ENCODE measurements at places on chromosomes 11 and 22. TPM values are rescaled to one million over a fixed set of nuclear protein-coding genes. Genes with fewer than 3 reads are reported as not detected.

DNA sequence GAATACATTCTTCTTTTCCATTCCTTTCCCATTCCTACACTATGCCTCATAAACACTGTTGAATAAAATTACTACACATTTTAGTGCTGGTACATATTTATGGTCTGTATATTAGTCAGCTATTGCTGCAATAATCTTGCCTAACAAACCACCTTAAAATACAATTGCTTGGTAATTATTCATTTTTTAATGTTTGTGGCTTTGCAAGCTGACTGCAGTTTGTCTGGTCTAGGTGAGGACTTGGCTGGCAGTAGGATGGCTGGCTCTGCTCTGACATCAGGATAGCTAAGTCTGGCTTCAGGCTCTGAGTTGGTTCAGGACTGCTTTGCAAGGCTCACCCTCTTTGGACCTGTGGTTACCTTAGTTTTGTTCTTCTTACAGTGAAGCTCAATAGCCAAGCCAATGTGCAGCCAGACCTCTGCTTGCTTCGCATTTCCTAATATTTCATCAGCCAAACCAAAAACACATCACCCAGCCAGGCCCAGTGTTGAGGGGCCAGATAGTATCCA lies 913.4 kb upstream of the RAG2 start:
- H3K27ac ChIP-seq: no peak overlapping the region
- H3K27me3 ChIP-seq: no peaks in the 10 kb centered on the region
- no peak overlapping the region for H3K4me3 ChIP-seq
- DNase-seq: no peak
- H3K4me1 ChIP-seq: no peaks in the 10 kb centered on the region
- H3K36me3 ChIP-seq: no peaks in the 10 kb centered on the region

The OR5B3 gene
- not detected for total RNA-seq

GRCh38 chr11:73140213-73141030 lies 1.7 kb downstream of the FCHSD2 start:
- peaks cover 14% of the 10 kb centered on the region for H3K4me1 ChIP-seq
- H3K27me3 ChIP-seq: no peaks in the 10 kb centered on the region
- H3K36me3 ChIP-seq: peaks cover 10% of the 10 kb centered on the region
- peak overlapping the region; percentile 69 for H3K4me3 ChIP-seq

DNA sequence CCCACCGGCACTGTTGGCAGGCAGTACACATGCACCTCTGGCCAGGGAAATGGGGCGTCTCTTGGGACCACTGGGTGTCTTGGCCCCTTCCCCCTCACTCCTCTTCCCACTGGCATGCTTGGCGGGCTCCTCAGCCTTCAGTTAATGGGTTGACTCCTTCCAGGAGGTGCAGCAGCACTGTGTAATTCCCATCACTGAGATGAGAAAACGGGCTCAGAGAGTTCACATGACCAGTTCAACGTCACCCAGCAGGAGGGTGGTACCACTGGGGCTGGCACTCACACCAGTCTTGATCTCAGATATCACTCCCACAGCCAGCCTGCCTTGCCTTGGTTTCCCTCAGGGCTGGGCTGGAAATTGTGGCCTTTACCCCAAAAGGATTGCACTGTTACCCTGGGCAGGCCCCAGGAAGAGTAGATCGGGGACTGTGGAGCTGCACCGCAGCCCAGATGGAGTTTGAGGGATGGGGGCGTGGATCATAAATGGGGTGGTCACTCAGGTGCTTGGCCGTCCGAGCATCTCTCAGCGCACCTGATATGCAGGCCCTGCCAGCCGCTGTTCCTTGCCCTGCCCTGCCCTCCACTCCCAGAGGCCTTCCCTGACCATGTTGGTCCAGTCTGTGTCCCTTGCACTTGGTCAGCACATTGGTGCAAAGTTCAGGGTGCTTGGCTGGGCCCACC lies 16.9 kb downstream of the CAPN5 start:
- H3K36me3 ChIP-seq: 0 out of 2 replicates have a peak, but pooled peaks cover 2% of the 10 kb centered on the region
- no peak overlapping the region for H3K4me3 ChIP-seq
- no peak for DNase-seq
- no peaks in the 10 kb centered on the region for H3K27me3 ChIP-seq

The TUBA8 gene
- 0.91 TPM for total RNA-seq

The CDC45 gene
- total RNA-seq: 59.6 TPM

GRCh38 chr22:24208012-24208749 lies 26.9 kb downstream of the SUSD2 start:
- no peaks in the 10 kb centered on the region for H3K36me3 ChIP-seq
- H3K4me3 ChIP-seq: no peak overlapping the region
- no peaks in the 10 kb centered on the region for H3K27me3 ChIP-seq
- peaks cover 53% of the 10 kb centered on the region for H3K4me1 ChIP-seq
- peak; percentile 93 for DNase-seq
- peak overlapping the region; percentile 94 for H3K27ac ChIP-seq

- no peaks in the 10 kb centered on the region for H3K4me1 ChIP-seq
- H3K27ac ChIP-seq: no peak overlapping the region
- DNase-seq: no peak
- H3K4me3 ChIP-seq: no peak overlapping the region
- no peaks in the 10 kb centered on the region for H3K27me3 ChIP-seq
- H3K36me3 ChIP-seq: peaks cover 28% of the 10 kb centered on the region
Observed at GRCh38 chr22:41874090-41874489, 40.8 kb downstream of the SHISA8 start.

- H3K36me3 ChIP-seq: no peaks in the 10 kb centered on the region
- no peak overlapping the region for H3K27ac ChIP-seq
- no peaks in the 10 kb centered on the region for H3K4me1 ChIP-seq
- H3K4me3 ChIP-seq: no peak overlapping the region
Observed at GRCh38 chr22:22576244-22576988, 17.4 kb upstream of the PRAME start.

GRCh38 chr11:110148775-110149744 lies 55.9 kb downstream of the ZC3H12C start:
- DNase-seq: no peak
- no peak overlapping the region for H3K27ac ChIP-seq
- no peak overlapping the region for H3K4me3 ChIP-seq
- no peaks in the 10 kb centered on the region for H3K27me3 ChIP-seq
- H3K36me3 ChIP-seq: no peaks in the 10 kb centered on the region

The CHST1 gene
- total RNA-seq: not detected

- H3K4me3 ChIP-seq: no peak overlapping the region
- no peak overlapping the region for H3K27ac ChIP-seq
Observed at GRCh38 chr11:115201111-115201792, 303.0 kb downstream of the CADM1 start.

DNA sequence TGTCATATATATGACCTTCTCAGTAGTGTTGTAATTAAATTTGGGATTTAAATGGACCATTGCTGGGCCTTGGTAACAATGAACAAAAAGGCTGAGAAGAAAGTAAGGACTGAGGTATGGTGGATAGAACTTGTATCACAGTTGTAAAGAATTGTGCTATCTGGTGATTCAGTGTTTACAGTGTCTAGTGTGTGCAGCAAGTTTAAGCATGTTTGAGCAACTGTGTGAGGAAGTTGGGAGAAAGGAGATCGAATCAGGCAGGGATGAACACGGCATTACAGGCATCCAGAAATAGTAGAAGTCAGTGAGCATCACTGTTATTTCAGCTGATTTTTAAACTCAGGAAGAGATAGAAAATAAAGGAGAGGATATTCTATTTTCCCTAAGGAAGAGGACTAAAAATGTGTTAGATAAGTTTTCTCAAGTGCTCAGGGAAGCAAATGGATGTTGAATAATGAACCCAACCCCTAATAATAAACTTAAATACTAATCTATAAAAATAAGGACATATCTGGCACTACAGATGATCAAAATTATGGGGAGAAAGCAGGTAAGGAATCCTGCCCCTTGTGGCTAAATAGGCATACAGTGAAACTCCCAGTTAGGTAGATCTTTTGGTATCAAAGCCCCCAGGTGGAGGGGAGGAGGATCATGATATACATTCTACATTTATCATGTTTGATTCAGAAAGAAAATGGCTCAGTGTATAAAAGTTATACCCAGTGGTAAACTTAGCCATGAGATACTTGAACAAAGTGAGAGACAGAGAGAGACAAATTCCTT lies 361.0 kb upstream of the ANO3 start:
- H3K27me3 ChIP-seq: no peaks in the 10 kb centered on the region
- H3K27ac ChIP-seq: no peak overlapping the region
- H3K4me3 ChIP-seq: no peak overlapping the region
- DNase-seq: no peak
- H3K4me1 ChIP-seq: no peaks in the 10 kb centered on the region

DNA sequence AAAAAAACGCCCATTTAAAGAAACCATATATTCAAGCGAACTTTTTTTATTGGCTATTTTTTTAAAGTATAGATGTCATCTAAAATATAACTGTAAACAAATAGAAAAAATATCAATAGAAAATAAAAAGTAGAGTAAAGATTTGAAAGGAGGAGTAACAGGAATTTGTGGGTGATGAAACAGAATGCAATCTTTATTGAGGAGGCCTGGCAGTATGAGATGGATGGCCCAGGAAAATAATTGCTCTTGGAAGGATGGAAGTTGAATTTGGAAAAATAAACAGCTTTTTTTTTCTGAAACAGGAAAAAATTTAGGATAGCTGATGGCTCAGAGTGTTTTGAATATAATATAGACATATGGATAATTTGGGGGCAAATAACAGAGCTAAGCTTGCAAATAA lies 219.0 kb downstream of the CASP12 start:
- no peaks in the 10 kb centered on the region for H3K36me3 ChIP-seq
- no peak overlapping the region for H3K27ac ChIP-seq
- H3K4me3 ChIP-seq: no peak overlapping the region
- no peaks in the 10 kb centered on the region for H3K27me3 ChIP-seq
- H3K4me1 ChIP-seq: no peaks in the 10 kb centered on the region
- no peak for DNase-seq

The GGT1 gene
- 0.06 TPM for total RNA-seq

GRCh38 chr11:5847711-5848110 lies 6.0 kb upstream of the OR52E6 start:
- no peaks in the 10 kb centered on the region for H3K36me3 ChIP-seq
- no peak overlapping the region for H3K27ac ChIP-seq
- no peak overlapping the region for H3K4me3 ChIP-seq
- H3K27me3 ChIP-seq: no peaks in the 10 kb centered on the region
- no peak for DNase-seq

GRCh38 chr11:75241036-75241905 lies 697 bp downstream of the TPBGL start:
- peaks cover 15% of the 10 kb centered on the region for H3K27me3 ChIP-seq
- no peaks in the 10 kb centered on the region for H3K36me3 ChIP-seq
- no peak overlapping the region for H3K27ac ChIP-seq
- peak; percentile 61 for DNase-seq
- peaks cover 16% of the 10 kb centered on the region for H3K4me1 ChIP-seq

DNA sequence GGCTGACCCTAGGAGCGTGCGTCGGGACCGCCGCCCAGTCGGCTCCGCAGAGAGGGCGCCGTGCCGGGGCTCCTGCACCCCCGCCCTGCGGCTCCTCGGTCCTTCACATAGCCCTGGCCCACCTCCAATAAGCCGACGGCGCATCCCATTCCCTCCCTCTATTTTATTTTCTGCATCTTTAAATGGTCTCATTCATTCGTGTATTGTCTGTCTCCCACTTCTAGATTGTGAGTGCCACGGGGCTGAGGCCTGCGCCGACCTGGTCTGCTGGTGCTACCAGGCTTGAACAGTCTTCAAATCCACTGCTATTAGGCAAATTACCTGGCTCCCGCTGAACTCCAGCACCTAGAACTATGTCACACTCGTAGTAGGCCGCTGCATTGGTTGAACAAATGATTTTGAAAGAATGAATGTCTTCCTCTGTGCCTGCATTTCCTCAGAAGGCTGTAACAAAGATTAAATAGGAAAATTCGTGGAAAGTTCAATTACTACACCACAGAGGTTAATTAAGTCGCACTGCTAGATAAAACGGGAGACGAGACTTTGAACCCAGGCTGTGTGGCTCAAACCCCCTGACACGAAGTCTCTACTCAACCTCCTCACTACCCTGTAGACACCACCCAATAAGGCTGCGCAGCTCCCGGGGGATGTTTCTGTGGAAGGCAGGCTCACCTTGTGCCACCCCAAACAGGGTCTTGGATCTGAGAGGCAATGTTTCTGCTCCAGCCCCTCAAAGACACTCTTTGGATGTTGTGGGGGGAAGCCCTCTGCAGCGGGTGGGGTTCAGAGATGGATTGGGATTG lies 1.2 kb upstream of the PPP1R14B start:
- peaks cover 55% of the 10 kb centered on the region for H3K4me1 ChIP-seq
- no peak for DNase-seq
- peak overlapping the region; percentile 79 for H3K4me3 ChIP-seq
- peaks cover 40% of the 10 kb centered on the region for H3K36me3 ChIP-seq
- H3K27me3 ChIP-seq: no peaks in the 10 kb centered on the region

The MACROD1 gene
- total RNA-seq: 22.6 TPM

DNA sequence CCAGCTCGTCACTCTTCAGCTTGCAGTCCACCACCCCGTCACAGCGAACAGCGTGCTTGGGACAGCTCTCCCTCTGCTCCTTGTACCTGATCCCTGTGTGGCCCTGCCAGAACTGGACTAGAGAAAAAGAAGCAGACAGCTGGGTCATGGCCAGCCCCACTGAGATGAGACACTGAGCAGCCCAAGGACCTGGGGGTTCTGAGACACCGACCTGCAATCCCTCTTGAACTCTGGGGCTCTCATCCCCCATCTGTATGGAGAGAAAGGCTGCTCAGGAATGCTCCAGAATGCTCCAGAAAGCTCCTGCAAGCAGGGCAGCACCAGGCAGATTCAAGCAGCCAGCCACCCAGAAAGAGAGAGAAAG lies 14.8 kb downstream of the TMPRSS13 start:
- no peak for DNase-seq
- no peaks in the 10 kb centered on the region for H3K27me3 ChIP-seq
- H3K4me3 ChIP-seq: no peak overlapping the region
- no peaks in the 10 kb centered on the region for H3K4me1 ChIP-seq

- no peaks in the 10 kb centered on the region for H3K4me1 ChIP-seq
- H3K27me3 ChIP-seq: no peaks in the 10 kb centered on the region
- no peak for DNase-seq
Observed at GRCh38 chr11:81253244-81253643, 1480.4 kb downstream of the FAM181B start.

The YAP1 gene
- 38.1 TPM for total RNA-seq

DNA sequence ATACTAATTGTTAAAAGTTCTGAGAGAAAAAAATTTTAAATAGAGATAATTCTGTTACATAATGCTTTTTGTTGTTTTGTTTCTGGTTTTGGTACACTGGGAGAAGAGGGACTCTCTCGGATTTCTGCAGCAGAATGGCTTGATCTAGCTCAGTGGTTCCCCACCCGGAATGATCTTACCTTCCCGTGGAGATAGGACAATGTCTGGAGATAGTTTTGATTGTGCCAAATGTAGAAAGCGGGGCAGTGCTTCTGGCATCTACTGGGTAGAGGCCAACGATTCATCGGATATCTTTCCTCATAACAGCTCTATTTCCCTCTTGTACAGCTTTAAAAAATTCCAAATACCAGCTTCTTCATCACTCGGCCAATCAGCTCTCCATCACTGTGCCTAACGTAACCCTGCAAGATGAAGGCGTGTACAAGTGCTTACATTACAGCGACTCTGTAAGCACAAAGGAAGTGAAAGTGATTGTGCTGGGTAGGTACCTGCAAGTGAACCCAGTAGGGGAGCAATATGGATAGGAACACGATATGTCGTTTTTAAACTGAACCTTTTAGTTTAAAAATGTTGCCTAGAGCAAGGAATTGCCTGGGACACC lies 13.2 kb downstream of the CRTAM start:
- no peaks in the 10 kb centered on the region for H3K36me3 ChIP-seq
- peaks cover 15% of the 10 kb centered on the region for H3K4me1 ChIP-seq
- DNase-seq: no peak
- no peak overlapping the region for H3K27ac ChIP-seq

All from SJSA1 (cell line).